Gastrocnemius medialis (tissue), 4 donors: ENCODE measurements at places on chromosomes 1 and 21. TPM values are rescaled to one million over a fixed set of nuclear protein-coding genes. Genes with fewer than 3 reads are reported as not detected.
A peak's percentile ranks its signal among the peaks of the same experiment; 100 is the strongest.

GRCh38 chr1:67274623-67275325 is 32.9 kb upstream of the IL12RB2 start:
- no peaks in the 10 kb centered on the region for H3K27me3 ChIP-seq
- no peak overlapping the region for H3K4me3 ChIP-seq
- no peak for DNase-seq
- no peaks in the 10 kb centered on the region for H3K36me3 ChIP-seq

- H3K4me3 ChIP-seq, result no peak overlapping the region
- no peaks in the 10 kb centered on the region for H3K36me3 ChIP-seq
- H3K27ac ChIP-seq, result no peak overlapping the region
- no peaks in the 10 kb centered on the region for H3K4me1 ChIP-seq
- H3K27me3 ChIP-seq, result no peaks in the 10 kb centered on the region
Observed at GRCh38 chr1:44609412-44609767, 64.9 kb downstream of the TMEM53 start.

GRCh38 chr21:19340303-19340702 is 936.7 kb upstream of the TMPRSS15 start:
- H3K36me3 ChIP-seq, result no peaks in the 10 kb centered on the region
- DNase-seq, result no peak
- no peaks in the 10 kb centered on the region for H3K27me3 ChIP-seq
- no peak overlapping the region for H3K4me3 ChIP-seq
- no peaks in the 10 kb centered on the region for H3K4me1 ChIP-seq

DNA sequence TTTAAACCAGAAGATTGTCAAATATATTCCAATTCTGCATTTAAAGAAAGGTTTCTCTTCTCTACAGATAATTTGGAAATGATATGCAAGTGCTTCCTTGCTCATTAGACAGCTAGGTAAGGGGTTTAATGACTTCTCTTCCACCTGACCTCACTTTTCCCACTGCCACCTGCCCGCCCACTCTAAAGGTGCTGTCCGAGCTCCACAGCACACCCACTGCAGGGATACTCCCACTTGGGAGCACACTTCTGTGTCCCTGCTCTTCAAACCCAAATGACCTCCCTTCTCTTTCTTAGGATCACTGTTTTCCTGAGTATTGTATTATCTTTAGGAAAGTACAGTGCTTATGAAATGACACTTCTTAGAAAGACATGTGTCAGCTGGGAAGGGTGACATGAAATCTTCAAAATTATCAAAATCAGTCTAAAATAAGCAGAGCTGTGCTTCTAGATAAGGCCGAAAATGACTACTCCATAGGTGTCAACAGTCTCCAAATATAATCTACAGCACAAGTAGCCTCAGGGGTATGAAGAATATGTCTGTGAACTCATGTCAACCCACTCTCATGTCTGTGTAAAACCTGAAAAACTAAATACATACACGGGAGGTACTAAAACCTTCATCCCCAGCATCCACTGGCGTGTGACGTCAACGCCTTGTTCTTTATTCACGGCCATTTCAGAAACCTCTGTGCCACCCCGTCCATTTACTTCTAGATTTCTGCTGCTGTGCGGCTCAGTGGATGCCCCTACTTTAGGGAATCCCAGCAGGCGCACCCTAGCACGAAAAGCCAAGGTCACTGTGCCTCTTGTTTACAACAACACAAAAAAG is 71.0 kb downstream of the SLC45A1 start:
- peak; percentile 6 for DNase-seq
- H3K4me3 ChIP-seq, result no peak overlapping the region
- H3K27ac ChIP-seq, result peak overlapping the region; percentile 87

Gene DHCR24
- total RNA-seq, result 155 TPM

Gene LORICRIN
- not detected for total RNA-seq
